ENCODE measurements at places on chromosomes 7 and 10. TPM values are rescaled to one million over a fixed set of nuclear protein-coding genes. Genes with fewer than 3 reads are reported as not detected.
A peak's percentile ranks its signal among the peaks of the same experiment; 100 is the strongest.

Gene CXCL12
- total RNA-seq = 16.5 TPM

Gene BMPR1A
- total RNA-seq = 35.1 TPM

Gene PIK3CG
- not detected for total RNA-seq

Gene MTPN
- 52.9 TPM for total RNA-seq

Gene EPO
- total RNA-seq = not detected

Gene MKI67
- 15.0 TPM for total RNA-seq

Gene PPP1R9A
- total RNA-seq = 3.1 TPM

Gene TDRD1
- total RNA-seq = not detected

Gene GPR26
- total RNA-seq = not detected

Gene SLC39A12
- 0.23 TPM for total RNA-seq

Gene MLLT10
- 22.5 TPM for total RNA-seq

- no peak for DNase-seq
These were observed 24.6 kb downstream of the BRI3 start for GRCh38 chr7:98305951-98306535.

GRCh38 chr10:128095027-128095752 is 31.0 kb downstream of the MKI67 start:
- no peak for DNase-seq

DNA sequence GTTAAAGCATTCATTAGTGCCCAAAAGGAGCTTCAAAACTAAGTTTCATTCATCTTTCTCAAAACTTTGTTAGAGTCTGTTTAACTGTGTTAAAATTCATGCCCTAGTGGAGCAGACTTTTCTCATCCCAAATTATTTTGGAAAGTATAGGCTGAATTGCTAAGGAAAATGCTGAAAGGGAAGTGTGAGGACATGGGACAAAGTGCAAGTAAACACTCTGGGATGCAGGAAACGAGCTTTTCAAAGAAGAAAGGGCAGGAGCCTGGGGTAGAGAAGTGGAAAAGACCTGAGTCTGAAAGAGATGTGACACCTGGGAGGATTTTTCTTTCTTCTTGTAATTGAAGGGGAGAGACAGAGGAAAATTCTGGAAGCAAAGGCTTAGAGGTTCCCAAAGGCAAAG is 93.1 kb upstream of the ANKRD1 start:
- DNase-seq = no peak

- DNase-seq = no peak
These were observed 12.6 kb upstream of the WDFY4 start for GRCh38 chr10:48671914-48672595.

- no peak for DNase-seq
These were observed 51.2 kb upstream of the STK17A start for GRCh38 chr7:43531700-43532099.

DNA sequence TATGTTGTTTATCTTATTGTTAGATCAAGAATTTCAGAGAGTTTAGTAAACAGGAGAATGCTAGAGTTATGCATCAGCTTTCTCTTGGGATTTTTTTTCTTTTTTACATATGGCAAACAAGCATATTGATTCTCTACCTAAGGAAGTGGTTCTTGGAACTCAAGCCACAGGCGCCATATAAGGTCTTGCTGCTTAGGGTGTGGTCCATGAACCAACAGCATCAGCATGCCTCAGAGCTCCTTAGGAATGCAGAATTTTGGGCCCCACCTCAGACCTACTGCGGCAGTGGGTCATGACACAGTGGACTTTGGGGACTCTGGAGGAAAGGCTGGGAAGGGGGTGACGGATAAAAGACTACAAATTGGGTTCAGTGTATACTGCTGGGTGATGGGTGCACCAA is 230.8 kb downstream of the SKAP2 start:
- no peak for DNase-seq

GRCh38 chr10:93993782-93994437 is at the start of gene PLCE1:
TSS of gene PLCE1 (plus strand) at chr10:93993931. CDS start at chr10:94031047, 37,116 bp downstream.
- DNase-seq = peak; percentile 70

DNA sequence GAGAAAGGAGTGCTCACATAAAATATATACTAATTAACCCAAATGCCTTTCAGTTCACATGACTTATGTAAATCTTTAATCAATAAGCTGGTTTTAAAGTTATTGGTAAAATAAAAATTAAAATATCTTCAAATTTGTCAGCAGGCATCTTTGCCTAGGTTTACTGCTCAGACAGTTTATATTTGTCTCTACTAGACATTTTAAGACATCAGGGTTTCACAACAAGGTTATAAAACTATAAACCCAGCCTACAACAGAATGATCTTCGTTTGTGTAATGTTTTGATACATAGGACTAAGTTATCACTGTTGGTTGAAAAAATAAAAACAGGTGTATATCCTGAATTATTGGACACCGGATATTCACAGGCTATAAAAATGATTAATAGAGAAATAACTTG is 67.4 kb downstream of the TYW1B start:
- DNase-seq = no peak

GRCh38 chr7:5631752-5632151 is 149.7 kb downstream of the RNF216 start:
- DNase-seq = no peak

DNA sequence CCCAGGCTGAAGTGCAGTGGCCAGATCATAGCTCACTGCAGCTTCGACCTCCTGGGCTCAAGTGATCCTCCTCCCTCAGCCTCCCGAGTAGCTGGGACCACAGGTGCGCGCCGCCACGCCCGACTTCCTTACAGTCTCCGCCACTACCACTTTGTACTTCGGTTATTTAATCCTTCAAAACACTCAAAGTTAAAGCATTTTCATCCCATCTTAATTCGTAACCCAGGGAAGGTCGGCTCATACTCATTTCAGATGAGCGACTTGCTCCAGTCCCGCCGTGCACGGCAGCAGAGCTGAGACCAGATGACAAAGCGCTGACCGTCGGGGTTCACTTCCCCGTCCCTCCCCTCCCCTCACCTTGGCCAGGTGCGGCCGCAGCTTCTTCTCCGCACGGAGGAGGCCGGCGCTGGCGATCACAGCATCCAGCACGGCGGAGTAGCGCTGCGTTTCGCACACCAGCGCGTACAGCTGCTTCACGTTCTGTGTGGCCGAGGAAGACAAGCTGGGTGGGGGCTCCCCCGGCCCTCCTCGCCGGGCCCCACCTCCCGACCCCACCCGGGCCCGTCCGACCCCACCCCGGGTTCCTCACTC is 457 bp downstream of the NSUN5 start:
- no peak for DNase-seq

DNA sequence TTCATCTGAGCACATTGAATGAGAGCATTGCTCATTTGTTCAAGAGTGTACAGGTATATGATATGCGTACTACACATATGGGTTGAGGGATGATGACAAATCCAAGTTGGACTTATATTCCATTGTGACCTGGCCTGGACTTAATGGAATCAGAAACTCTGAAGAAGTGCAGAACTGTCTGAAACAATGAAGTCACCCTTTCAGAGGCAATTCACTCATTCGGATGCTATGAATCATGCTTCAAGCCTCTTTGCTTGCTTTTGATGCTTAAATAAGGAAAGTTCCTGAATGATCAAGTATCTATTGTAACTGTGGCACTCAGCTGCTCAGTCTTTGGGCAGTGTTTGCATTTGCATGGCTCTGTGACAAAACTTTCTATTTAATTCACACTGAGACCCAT is 93.4 kb downstream of the ZNF365 start:
- DNase-seq = no peak

- no peak for DNase-seq
These were observed 61.0 kb upstream of the AOAH start for GRCh38 chr7:36784991-36785940.

GRCh38 chr7:150631084-150631826 is 930 bp downstream of the GIMAP6 start:
- no peak for DNase-seq

DNA sequence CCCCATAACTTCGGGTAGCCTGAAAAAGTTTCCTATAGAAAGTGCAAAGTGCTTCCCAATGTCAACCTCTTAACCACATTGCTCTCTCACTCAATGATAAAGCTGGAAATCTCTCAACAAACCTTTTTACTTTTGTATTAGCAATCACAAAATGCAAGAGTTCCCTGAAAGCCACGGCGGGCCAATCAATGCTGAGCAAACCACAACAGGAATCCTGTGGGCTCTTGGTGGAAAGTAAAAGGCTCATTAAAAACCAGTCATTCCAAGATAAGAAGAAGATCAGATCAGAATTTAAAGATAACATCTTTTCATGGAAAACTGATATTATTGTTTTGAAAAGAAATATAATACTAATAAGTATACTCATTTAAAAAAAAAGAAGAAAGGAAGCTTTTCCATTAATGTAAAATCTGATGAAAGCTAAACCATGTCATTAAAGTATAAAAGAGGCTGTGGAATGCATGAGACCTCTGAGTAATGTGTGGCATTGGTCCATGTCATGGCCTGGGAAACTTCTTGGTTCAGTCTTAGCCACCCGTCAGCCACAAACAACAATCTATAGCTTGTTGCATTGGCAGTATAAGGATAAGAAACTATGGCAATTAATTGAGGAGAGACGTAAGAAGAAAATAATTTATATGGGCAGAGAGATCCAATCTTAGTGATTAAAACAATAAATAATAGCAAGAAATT is 1066.1 kb upstream of the SORCS1 start:
- no peak for DNase-seq

All from MG63 (cell line).